ENCODE measurements at places on chromosomes 4 and X. TPM values are rescaled to one million over a fixed set of nuclear protein-coding genes. Genes with fewer than 3 reads are reported as not detected.

PPAT gene
- total RNA-seq: 63.6 TPM

SMIM43 gene
- not detected for total RNA-seq

MTNR1A gene
- not detected for total RNA-seq

GLOD5 gene
- total RNA-seq: not detected

TLR6 gene
- 1.1 TPM for total RNA-seq

GPR50 gene
- total RNA-seq: not detected

SPANXN3 gene
- not detected for total RNA-seq

DMD gene
- 3.2 TPM for total RNA-seq

PDGFRA gene
- total RNA-seq: 0.28 TPM

CHRDL1 gene
- total RNA-seq: not detected

GLA gene
- 66.6 TPM for total RNA-seq

FAT1 gene
- 0.07 TPM for total RNA-seq

VCX gene
- not detected for total RNA-seq

KLHL2 gene
- 42.7 TPM for total RNA-seq

GPRASP1 gene
- total RNA-seq: 0.96 TPM

YY2 gene
- 1.4 TPM for total RNA-seq

REELD1 gene
- total RNA-seq: not detected

IL1RAPL2 gene
- not detected for total RNA-seq

BMX gene
- total RNA-seq: not detected

PLP1 gene
- total RNA-seq: not detected

KANTR gene
- 10.0 TPM for total RNA-seq

FAM184B gene
- total RNA-seq: not detected

FGFR3 gene
- 0.30 TPM for total RNA-seq
